ENCODE measurements at places on chromosomes 6 and 20.

GRCh38 chr6:14038467-14039437, 78.8 kb upstream of the CD83 start:
- no peak for DNase-seq

- DNase-seq = no peak
Measured at GRCh38 chr6:79430913-79431536, 106.2 kb downstream of the LCA5 start.

GRCh38 chr6:53999088-53999755, 112.0 kb upstream of the MLIP start:
- DNase-seq = no peak

DNA sequence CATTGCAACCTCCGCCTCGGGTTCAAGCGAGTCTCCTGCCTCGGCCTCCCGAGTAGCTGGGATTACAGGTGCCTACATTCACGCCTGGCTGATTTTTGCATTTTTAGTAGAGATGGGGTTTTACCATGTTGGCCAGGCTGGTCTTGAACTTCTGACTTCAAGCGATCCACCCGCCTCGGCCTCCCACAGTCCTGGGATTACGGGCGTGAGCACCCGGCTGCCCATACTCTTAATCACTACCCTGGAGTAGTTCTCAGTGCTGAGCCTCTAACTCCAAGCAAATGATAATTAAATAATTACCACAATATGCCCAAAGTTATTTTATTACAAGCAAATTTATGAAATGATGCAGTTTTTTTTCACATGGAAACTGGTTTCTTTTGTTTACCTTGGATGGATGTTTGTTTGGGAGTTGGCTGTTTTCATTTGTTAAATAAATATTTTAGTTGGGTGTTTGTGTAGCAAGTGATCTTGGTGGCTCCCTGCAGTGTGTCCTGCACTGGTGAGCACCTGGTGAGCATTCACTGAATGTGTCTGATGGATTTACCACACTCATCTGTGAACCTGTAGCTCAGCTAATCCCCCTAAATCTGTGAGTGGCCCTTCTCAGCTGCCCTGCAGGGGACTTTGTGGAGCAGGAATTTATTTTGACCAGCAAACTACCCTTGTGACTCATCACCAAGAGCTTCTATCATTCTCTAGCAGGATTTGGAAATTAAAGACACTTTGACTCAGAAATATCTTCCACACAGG, 36.9 kb downstream of the UTRN start:
- DNase-seq = no peak

GRCh38 chr6:40348591-40348990, 238.6 kb downstream of the LRFN2 start:
- no peak for DNase-seq

GRCh38 chr6:150334790-150335783, 33.7 kb upstream of the IYD start:
- peak; percentile 28 for DNase-seq

DNA sequence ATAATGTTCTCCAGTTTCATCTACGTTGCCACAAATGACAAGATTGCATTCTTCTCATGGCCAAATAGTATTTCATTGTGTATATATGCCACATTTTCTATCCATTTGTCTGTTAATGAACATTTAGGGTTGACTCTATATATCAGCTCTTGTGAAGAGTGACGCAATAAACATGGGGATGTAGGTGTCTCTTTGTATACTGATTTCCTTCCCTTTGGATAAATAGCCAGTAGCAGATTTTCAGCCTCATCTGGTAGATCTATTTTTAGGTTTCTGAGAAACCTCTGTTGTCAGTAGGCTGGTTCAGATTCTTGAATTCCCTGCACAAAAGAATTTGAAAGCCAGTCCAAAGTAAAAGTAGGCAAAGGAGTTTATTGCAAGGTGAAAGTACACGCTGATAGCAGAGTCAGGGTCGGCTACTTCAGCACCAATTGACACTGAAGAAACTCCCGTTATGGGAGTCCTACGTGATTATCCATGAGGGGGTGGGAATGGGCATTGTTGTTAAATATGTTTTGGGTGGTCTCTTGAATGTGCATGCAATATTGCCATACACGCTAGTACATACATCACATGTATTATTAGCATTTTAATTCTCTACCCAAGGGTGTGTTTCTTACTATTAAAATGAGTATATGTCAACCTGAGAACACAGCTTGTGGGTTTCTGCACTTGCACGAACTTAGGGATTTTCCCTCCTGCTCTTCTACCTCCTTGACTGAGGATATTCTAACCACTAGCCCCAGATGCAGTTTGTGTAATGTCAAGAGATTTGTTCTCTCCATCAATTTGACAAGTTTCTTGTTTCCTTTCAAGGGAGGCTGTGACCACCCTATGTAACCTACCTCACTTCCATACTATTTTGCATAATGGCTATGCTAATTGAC, 14.4 kb upstream of the SLC17A2 start:
- no peak for DNase-seq

DNA sequence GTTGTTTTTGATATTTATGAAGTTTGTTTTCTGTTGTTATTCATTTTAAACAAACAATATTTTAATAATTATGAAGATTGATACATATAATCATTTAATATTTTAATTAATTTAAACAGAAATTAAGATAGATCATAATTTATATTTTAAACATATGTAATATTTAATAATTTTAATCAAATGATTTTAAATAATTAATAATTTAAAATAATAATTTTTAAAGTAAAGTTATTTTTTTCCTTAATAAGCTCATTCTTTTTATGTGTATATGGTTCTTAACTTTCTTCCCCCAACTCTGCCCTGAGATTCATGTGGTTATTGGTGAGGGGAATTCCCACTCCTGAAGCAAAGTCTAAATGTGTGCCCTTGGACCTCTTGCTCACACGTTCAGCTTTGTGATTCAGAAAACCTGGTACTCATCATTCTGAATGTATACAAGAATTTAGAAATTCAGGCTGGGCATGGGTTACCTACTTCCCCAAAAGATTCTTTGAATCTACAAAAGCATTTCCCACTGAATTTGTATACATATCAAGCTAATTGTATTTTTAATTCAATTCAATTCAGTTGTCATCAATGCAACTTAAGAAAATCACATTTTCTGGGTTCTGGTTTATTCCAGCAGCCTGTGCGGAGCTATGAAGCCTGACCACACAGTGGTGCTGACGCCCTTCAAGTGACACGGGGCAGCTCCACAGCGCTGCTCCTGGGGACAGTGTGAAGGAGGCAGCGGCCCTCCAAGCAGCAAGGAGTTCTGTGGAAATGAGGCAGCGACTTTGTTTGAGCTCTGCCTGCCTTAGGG, 168.9 kb upstream of the UST start:
- DNase-seq = peak; percentile 27

- DNase-seq = no peak
Measured at GRCh38 chr6:138465007-138465645, 34.2 kb downstream of the NHSL1 start.

DNA sequence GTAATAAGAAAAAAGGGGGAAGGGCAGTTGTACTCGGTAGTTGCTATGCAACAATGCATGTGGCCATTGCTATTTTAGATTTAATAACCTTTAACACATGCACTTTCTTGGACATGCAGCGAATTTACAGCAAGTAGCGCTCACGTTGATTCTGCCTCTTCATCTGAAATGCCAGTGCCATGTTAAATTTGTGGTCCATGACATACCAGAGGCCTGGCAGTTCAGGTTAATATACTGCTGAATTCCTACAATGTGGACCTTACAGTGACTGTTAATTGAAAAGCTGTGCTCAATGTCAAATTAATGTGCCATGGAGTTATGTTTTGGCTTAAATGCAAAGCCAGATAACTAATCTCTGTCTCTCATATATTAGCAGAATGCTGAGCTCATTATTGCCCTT, 699.7 kb downstream of the DOK5 start:
- no peak for DNase-seq

GRCh38 chr6:128310451-128310850, 209.9 kb downstream of the PTPRK start:
- DNase-seq = no peak

DNA sequence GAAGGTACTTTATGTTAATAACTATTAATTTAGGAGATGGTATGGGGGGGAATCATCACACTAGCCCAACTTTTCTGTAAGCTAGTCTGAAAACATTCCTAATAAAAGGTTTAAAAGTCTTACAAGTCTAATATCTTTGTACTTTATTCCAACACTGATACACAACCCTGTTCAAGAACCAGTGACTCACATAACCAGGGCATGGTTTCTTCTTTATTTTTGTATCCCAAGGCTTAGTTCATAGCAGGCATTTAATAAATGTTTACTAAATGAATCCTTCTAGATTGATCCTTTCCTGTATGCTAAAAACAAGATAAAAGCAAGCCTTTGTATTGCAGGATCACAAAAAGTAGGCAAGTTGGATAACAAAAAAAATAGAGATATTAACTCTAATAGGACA, 9.7 kb downstream of the PNISR start:
- no peak for DNase-seq

DNA sequence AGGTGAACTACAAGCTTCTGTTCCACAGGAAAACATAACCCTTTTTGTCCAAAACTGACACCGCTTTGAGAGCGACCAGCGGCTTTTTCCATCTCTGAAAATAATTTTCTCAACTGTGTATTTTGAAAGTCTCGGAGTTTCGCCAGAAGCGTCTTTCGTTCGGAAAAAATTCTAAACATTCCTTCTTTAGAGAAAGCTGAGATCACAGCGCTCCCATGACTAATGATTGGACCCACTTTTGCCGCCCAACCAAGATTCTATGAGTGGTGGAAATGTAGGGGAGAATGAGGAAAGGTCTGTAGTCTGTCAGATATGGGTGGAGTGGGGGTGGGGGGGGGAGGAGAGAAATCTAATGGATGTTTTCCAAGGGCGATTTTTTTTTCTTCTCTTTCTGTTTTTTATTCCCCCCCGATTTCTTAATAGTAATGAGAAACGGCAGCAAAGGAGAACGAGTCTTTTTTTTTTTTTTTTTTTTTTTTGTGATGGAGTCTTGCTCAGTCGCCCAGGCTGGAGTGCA, 189.3 kb downstream of the TRIM27 start:
- no peak for DNase-seq

DNA sequence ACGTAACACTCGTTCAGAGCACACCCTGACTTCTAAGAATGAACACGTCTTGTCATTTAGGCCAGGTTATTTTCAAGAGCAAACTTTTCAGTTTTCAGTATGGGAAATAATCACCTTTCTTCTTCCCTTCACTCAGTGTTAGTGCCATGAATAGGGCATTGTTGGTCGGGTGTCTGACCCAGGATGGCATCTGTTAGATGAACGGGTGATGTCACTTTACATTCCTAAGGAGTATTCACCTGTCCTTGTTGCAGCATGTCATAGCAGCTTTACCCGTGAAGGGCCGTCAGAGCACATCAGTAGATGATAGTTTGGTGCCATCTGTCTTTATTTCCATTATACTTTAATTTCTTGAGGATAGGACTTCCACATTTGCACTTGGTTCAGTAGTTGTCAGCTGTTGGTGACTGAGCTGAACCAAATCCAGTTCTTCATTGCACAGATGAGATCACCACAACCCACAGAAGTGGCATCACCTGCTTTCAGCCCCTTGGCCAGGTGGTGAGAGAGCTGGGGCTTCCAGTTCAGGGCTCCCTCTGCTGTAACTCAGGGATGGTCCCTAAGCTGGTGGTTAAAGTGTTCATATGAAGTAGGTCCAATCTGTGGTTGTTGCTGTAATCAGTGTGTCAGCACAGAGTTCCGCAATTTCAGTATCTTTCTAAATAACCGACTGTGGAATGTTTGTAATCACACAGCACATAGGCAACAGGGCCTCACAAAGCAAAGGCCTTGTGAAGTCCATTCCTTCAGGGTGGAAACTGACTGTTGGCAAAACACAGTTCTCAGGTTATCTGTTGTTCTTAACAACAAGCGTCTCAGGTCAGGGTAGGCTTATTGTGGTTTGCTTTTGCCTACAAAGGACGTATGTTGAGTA, 68.2 kb downstream of the FAM120B start:
- no peak for DNase-seq
